ENCODE measurements at places on chromosomes 3 and 15.

- no peak for DNase-seq
Measured at GRCh38 chr15:72060687-72061250, 57.2 kb downstream of the MYO9A start.

GRCh38 chr3:141538568-141539240 lies 51.9 kb downstream of the RASA2 start:
- DNase-seq, result no peak

GRCh38 chr3:150144191-150144708 lies 173.6 kb upstream of the PFN2 start:
- no peak for DNase-seq

GRCh38 chr3:66483409-66483906 lies 17.4 kb downstream of the LRIG1 start:
- DNase-seq, result no peak

DNA sequence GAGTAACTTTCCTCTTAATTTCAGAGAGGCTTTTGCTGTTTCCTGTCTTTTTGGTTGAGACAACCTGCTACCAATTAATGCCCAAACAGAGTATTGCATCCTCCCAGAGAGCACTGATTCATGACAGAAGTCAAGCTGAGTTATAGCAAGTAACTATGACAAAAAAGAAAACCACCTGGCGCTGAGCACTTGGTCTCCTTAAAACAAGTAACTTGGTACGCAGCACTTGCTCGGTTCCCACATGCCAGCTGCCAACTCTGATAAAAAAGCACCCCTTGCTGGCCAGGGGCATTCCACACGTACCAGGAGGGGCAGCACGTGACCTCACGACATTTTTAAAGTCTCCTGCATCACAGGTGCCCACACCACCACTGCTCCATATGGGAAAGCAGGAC lies 13.5 kb upstream of the MYO5C start:
- no peak for DNase-seq

DNA sequence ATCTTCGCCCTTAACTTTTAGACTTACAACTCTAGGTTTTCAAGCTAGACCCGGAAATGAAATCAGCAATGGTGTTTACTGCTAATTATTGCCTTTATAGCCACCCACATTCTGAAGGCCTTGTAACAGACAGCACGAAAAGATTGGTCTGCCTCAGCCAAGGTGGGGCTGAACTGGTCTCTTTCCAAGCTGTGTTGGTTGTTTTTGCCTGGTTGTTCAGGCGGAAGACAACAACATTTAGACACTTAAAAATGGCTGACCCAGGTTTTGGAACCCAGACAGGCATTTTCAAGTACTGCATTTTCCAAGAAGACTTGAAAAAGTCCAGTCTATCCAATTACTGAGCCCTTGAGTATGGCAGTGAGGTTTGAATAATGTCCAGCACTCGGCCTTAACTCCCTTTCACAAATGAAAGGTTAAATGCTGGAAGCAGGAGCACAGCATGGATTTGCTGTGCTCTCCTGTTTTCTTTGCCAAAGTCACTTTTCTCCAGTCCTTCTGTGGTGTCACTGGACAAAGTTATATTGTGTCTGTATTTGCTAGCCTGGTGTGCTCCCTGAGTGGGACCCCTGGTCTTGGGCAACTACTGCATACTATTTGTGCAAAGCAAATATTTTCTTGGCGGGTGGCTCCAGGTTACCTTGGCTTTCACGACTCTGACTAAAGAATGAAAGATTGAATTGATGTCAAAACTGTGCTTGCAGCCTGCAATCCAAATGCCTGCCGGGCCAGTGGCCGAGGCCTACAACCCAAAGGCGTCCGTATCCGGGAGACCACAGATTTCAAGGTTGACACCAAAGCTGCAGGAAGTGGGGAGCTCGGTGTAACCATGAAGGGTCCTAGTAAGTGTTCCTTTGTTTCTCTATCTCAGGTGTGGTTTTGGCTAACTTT lies 93.5 kb downstream of the FLNB start:
- DNase-seq, result no peak

DNA sequence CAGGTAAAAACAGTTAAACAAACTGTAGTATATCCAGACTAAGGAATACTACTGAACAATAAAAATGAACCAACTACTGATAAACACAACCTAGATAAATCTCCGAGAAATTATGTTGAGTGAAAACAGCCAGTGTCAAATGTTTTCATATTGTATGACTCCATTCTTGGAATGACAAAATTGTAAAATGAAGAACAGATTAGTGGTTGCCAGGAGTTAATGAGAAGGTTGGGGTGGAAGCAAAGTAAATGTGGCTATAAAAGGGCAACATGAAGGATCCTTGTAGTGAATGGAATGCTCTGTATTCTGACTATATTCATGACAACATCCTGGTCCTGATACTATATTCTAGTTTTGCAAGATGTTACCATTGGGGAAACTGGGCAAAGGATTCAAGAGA lies 27.5 kb upstream of the ACKR4 start:
- no peak for DNase-seq

DNA sequence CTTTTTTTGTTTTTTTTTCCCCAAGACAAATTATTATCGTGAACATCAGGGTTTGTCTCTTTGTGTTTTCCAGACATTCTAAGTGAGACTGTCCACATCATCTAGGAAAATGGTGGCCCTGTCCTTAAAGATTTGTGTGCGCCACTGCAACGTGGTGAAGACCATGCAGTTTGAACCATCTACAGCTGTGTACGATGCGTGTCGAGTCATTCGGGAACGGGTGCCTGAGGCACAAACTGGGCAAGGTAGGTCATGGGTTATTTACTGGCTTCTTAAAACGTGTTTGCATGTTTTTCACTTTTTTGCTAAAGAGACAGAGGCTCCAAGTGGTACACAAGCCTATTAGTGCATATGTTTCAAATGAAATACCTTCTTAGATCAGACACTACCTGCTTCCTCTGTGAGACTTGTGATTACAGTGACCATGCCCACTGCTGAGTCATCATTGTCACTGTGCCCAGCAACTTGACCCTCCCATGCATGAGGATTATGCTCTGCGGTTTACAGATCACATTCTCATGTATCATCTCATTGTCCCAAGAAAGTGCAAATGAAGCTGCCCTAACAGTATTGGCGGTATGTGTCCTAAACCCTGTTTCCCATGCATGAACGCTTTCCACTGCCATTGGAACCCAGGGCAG lies 395.2 kb upstream of the TPM1 start:
- DNase-seq, result no peak

DNA sequence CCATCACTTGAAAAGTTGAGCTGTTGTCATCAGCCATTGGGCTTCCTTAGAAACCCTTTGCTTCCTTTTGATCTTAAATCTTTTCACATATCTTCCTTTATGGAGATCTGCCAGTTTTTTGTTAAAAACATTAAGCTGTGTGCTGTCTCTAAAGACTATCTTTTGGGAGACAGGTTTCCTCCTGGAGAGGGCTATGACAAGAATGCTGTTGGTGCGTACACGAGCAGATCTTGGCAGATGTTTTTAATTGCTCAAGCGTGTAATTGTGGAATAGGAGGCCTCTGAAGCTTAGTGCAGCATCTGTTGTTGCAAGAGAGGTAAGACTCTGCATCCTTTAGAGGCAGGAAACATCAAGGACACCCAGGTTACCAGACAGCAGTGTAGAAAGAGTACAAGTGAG lies 56.8 kb downstream of the PHLDB2 start:
- no peak for DNase-seq

Data from cerebellar nuclear complex (tissue), 1 donor.